ENCODE measurements at places on chromosomes 2 and 18.

DNA sequence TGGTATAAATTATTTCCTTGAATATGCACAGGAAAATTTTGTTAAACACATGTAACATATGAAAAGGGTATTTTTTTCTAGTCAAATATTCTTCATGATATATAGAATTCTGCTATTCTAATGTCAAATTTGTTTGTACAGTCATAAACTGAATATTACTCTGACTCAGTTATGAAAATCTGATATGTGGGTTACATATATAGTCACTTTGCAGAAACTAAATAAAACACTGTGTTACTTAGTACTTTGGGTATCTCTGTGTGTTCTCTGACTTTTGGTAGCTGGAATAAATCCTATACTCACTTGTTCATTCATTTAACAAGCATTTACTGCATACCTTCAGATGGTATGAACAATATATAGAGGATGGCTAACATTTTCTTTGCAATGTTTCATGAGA lies 159.4 kb downstream of the TTC27 start:
- DNase-seq: no peak

GRCh38 chr2:69483024-69483423 lies 45.8 kb upstream of the NFU1 start:
- no peak for DNase-seq

- no peak for DNase-seq
These were observed 10.1 kb upstream of the ROCK2 start for GRCh38 chr2:11354363-11355154.

GRCh38 chr2:124035001-124035400 lies 9.9 kb downstream of the CNTNAP5 start:
- DNase-seq: no peak

DNA sequence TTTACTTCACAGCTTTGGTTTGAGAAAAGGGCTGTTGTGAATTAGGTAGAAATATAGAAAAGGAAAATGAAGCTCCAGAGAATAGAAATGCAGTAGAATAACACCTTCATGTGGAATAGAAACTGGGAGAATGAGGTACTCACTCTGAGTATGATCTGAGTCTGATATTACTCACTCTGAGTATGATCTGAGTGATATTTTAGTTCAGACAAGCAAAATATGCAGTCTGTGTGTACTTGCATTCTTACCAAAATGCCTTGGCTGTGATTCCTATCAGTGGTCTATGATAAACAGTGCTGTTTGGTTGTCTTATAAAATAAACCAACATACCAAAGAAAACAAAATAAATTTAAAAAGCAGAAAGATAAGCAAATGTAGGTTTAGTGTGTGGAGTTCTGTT lies 487.6 kb downstream of the THSD7B start:
- DNase-seq: no peak

Measured in right renal cortex interstitium (tissue), 3 donors.